ENCODE measurements at places on chromosomes 6 and 20.
A peak's percentile ranks its signal among the peaks of the same experiment; 100 is the strongest.

DNA sequence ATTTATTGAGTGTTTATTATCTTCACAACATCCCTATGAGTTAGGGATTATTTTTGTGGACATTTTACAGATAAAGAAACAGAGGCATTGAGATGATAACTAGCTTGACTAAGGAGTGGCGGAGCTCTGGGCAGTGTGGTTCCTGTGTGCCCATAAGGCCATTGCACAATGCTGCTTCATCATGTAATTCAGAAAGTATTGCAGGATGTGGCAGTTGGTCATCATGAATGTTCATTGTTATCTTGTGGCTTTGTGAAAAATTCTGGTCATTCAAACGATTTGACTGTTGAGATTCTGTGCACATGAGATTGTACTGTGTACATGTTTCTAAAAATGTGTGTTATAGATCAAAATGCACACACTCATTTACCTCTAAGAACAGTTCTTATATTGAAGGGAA is 150.8 kb downstream of the ESR1 start:
- DNase-seq = peak; percentile 11

DNA sequence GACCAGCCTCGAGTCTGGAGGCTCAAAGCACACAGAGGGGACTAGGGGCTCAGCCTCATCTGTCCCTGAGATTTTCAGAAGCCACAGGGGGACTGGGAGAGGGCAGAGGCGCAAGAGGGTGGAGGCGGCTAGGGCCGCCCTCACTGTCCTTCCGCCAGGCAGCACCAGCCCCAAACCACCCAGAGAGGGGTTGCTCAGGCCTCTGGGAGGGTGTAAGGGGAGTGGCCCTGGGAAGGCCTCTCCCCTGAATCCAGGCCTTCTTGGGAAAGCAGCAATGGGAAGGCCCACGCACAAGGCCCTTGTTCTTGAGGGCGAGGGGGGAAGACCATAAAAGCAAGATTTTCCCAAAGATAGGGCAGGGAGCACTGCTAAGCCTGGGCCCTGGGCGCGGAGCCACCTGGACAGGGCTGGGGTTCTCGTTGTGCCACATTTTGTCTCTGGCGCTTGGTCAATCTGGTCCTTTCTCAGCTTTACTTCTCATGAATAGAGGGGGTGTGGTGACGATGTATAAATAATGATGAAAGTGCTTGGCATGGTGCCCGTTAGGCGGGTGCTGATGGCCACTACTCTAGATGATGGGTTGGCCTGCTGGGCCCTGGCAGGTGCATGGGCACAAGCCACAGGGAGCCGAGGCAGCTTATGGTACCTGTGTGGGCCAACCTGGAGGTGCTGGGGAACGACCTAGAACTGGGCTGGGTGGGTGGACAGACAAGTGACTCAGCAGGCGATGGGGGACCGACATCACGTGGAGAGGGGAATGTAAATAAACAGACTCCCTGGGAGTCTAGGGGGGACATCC is 4.8 kb downstream of the SAMD10 start:
- no peak for DNase-seq

DNA sequence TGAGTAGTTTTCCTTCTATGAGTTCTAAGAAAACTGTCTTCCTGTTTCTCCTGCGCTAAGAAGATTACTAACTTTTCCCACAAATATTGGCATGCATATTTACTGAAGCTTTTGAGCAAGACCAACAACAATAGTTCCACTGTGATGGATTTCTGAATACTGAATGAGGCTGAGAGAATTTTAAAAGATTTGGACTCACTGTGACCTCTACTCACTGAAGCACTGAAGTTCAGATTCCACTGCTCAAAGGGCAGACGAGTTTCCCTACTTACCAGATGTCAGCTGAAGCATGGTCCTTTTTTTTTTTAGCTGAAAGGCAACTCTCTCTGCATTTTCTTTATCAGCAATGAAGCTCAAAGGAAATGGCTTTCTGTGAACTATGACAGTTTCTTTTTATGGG is 718.5 kb downstream of the RFPL4B start:
- peak; percentile 38 for DNase-seq

GRCh38 chr20:58610071-58610800 is 40.8 kb upstream of the STX16 start:
- no peak for DNase-seq

GRCh38 chr20:843912-844311 is 10.4 kb downstream of the FAM110A start:
- DNase-seq = no peak

- peak; percentile 22 for DNase-seq
These were observed 22.0 kb downstream of the SOX4 start for GRCh38 chr6:21615504-21615903.

GRCh38 chr20:9531581-9531980 is 17.2 kb downstream of the LAMP5 start:
- no peak for DNase-seq

GRCh38 chr20:59124296-59125029 is 39.2 kb upstream of the ZNF831 start:
- no peak for DNase-seq

GRCh38 chr6:33205191-33206026 is 954 bp downstream of the HSD17B8 start:
- peak; percentile 57 for DNase-seq
